ENCODE measurements at places on chromosomes 5 and 9.

- no peak for DNase-seq
These were observed 219.9 kb downstream of the CDK5RAP2 start for GRCh38 chr9:120360046-120360445.

- DNase-seq, result no peak
These were observed 591.5 kb downstream of the RAB3C start for GRCh38 chr5:59174248-59174844.

- no peak for DNase-seq
These were observed 12.6 kb downstream of the URM1 start for GRCh38 chr9:128383791-128384190.

- no peak for DNase-seq
These were observed 303.9 kb downstream of the TENT4A start for GRCh38 chr5:7016999-7017747.

GRCh38 chr9:109297899-109298298 lies 23.0 kb downstream of the EPB41L4B start:
- no peak for DNase-seq

- no peak for DNase-seq
These were observed 13.3 kb downstream of the PKD2L2 start for GRCh38 chr5:137902408-137903133.

DNA sequence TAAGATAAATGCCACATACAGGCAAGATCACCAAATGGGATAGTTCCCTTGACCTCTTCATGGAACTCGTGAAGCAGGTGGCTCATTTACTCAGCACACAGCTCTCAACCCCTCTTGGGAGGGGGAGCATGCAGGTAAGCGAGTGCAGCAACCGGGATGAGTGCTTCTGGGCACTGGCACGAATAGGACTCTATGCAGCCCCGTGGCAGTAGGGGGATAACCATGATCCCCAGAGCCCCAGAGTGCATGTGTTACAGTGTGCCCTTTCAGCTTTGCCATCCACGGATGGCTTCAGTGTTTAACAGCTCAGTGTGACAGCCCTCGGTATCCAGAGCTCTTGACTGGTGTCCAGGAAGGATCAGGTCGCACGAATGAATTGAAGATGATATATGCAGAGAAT lies 1187.1 kb downstream of the CDH9 start:
- no peak for DNase-seq

- DNase-seq, result no peak
These were observed 739 bp downstream of the DBH start for GRCh38 chr9:133636902-133637301.

- no peak for DNase-seq
These were observed 44.4 kb downstream of the PHAX start for GRCh38 chr5:126645132-126645531.

GRCh38 chr5:107652408-107652807 lies 18.3 kb downstream of the EFNA5 start:
- no peak for DNase-seq

GRCh38 chr5:139901986-139902385 lies 106.4 kb downstream of the PSD2 start:
- no peak for DNase-seq

GRCh38 chr5:66306844-66307315 lies 162.8 kb downstream of the SREK1 start:
- DNase-seq, result no peak

DNA sequence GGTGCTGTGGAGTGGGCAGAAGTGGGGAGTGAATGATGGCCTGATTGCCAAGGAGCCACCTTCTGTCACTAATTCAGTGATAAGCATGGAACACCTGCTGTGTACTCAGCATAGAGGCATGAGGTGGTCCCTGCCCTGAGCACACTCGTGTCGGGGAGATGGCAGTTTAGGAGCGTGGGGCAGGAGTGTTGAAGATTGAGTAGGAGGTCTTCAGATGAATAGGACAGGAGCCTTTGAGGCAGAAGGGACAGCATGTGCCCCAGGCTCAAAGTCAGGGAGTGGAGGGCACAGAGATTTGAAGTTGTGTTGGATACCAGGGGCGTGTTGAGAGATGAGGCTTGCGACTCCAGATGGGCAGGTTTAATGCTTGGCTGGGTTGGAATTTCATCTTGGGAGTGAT lies 55.0 kb downstream of the ZNF618 start:
- no peak for DNase-seq

GRCh38 chr9:128226412-128226801 lies 23.2 kb downstream of the DNM1 start:
- no peak for DNase-seq

GRCh38 chr5:141493500-141494422 lies 4.9 kb downstream of the PCDHGC5 start:
- no peak for DNase-seq

GRCh38 chr5:164302533-164303235 lies 797.3 kb downstream of the MAT2B start:
- DNase-seq, result no peak

GRCh38 chr9:5939530-5939929 lies 48.8 kb downstream of the MLANA start:
- DNase-seq, result no peak

- DNase-seq, result no peak
These were observed 25.9 kb downstream of the ZDHHC11B start for GRCh38 chr5:758698-759053.

- DNase-seq, result no peak
These were observed 99.3 kb downstream of the NUDT12 start for GRCh38 chr5:103463261-103463660.

- no peak for DNase-seq
These were observed 203.1 kb upstream of the PPP1R2B start for GRCh38 chr5:156647034-156647451.

GRCh38 chr5:5551499-5551898 lies 129.0 kb downstream of the ICE1 start:
- DNase-seq, result no peak
